Stimulated activated CD4-positive, alpha-beta T cell treated with anti-CD3 and anti-CD28 coated beads, Interleukin-12 subunit alpha, Interleukin-12 subunit beta, amount 100 ng/mL, for 48 hours (primary cell): ENCODE measurements at places on chromosomes 2 and 18.

DNA sequence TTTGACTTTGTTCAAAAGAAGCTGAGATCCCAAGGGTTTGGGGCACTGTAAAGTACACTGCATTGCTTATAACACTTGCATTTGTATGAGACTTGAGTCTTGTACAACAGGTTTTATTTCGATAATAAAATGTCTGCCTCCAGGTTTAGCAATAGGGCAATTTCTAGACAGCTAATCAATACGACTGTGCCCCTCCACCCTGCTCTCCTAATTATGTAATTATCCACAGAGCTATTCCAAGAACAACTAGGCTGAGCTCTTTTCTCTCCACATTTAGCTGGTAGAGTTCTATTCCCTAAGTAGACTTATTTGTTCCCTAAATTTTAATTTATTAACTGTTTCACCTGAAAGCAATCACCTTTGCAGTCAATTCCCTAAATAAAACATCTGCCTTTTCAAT lies 52.9 kb upstream of the LINC00305 start:
- DNase-seq: no peak

DNA sequence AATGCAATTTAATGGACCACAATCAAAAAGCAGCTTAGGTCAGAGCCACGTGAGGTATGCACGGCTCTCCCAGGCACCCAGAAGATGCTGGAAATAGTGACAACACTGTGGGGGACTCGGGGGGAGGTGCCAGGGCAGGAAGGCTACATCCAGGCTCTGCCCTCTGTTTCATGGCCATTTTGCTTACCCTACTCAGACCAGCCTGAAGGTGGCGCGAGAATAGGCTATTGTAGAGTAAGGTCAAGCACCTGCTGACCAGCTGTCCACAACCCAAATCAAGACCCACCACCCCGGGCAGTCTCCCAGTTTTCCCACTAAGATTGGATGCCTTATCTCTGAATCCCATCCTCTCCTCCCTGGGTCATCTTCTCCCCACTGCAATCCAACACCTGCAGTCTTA lies 115.7 kb downstream of the VIT start:
- no peak for DNase-seq

GRCh38 chr2:45241061-45241561 lies 231.9 kb upstream of the SIX2 start:
- no peak for DNase-seq

GRCh38 chr2:71535526-71535925 lies 82.2 kb downstream of the DYSF start:
- DNase-seq: no peak

DNA sequence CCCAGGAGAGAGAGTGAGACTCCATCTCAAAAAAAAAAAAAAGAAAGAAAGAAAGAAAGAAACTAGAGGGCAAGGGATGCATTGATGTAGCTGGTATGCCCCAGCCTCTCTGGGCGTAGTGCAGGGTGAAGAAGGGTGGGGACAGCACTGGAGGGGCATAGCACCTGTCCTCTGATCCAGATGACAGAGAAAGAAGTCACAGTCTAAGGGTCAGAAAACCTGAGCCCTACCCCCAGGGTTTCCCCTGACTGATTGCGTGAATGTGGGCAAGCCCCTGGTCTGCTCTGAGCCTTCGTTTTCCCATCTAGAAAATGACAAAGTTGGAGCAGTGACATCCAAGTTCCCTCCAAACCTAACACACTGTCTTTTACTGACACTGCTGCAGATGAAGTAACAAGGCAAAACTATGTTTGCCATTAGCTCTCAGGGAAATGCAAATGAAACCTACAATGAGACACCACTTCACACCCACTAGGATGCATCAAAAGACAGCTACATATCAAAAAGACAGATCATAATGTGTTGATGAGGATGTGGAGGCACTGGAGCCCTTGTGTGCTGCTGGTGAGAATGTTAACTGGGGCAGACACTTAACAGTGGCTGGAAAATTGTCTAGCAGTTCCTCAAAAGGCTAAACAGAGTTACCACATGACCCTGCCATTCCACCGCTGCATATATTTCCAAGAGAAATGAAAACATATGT lies 19.5 kb upstream of the YWHAQ start:
- no peak for DNase-seq

DNA sequence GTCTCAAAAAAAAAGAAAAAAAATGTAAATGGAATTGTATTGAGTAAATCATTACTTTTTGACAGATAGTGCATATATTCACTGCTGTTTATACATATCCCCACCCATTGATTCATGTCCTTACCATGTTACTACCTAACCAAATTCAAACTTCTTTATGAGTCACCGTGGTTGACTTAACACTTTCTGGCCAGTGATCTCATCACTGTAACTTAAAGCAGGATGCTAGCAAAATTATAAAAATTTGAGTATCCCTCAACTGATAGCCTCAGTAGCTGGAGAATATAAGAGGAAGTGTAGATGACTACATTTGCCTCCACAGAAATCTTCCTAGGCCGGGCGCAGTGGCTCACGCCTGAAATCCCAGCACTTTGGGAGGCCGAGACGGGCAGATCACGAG lies 13.4 kb downstream of the CNOT9 start:
- no peak for DNase-seq

DNA sequence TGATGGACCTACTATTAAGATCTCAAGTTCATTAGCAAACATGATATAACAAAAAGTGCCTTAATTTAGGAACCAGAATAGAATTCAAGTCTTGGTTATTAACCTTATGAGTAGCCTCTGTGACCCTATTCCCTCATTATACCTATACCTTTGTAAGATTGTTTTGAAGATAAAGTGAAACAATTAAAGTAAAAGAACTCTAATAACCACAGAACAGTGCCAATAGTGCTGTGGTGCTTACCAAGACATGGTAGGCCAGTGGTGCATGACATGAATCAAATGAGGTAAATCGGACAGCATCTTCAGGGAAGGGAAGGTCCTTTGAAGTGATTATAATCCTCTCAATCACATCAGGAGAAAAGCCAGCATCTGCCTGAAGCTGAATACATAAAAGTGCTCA lies 36.4 kb downstream of the METTL4 start:
- DNase-seq: no peak

GRCh38 chr2:205902041-205902899 lies 183.7 kb downstream of the INO80D start:
- DNase-seq: no peak

DNA sequence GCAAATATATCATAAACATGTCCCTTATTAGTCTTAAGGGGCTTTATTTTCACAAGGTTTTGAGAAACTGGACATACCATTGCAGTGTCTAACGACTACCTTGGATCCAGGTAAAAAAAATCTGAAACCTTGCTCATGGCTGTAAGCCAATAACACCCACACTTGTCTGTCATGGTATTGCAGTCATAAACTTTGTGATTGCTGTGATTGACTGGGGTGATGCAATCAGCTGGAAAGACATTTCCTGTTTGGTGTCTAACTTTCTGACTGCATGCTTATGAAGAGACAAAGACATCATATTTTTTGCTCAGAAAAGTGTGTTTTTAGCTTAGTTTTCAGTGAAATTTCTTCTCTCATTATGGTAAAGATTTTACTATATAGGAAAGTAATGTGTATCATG lies 635.0 kb downstream of the TSN start:
- DNase-seq: no peak

DNA sequence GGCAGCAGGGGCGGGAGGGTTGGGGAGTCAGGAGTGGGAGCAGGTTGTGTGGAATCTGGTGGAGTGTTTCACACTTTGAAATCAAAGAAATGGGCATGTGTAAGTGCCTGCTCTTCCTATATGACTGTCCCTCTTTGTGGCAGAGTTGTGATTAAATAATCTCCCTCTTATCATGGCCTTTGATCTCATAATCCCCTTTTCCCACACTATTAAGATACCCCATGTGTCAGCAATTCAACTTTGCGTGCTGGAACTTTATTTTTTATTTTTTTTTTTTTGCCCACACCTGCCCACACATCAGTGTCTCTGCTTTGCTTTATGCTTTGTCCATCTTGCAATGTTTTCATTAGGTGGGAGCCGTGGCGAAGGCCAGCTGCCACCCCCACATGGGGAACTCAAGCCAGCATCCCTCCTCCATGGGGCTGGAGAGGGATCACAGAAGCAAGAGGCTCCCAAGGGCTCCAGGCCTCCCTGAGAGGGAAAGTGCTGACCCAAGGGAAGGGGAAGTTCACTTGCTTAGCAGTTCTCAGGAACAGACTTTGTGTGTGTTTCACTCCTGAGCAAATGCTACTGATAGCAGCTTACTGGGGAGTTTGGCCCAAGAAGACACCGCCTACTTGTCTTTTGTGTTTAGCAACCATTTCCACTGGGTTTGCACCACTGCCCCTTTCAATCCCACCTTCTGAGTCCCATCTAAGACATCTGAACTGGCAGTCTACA lies 243.4 kb downstream of the BCL11A start:
- no peak for DNase-seq

- DNase-seq: no peak
Observed at GRCh38 chr18:825891-826585, 14.0 kb upstream of the YES1 start.

- DNase-seq: no peak
Observed at GRCh38 chr2:10817413-10817812, 4.8 kb upstream of the PDIA6 start.

DNA sequence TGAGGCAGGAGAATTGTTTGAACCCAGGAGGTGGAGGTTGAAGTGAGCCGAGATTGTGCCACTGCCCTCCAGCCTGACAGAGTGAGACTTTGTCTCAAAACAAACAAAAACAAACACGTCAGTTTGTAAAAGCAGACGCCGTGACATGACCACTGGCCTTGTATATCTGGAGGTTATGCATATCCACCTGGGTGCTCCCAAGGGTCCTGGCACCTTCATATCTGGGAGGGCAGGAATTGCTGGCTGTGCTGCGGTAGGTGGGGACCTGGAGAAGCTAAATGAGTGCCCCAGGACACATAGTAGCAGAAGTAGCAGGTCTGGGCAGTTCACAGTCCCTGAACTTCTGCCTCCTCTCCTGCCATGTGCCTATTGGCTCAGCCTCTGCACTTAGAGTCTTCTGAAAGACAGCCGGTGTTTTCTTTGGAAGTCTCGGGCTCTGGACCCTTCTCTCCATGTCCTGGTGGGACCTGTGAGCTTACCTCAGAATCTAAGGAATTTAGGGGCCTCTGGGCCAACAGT lies 30.9 kb upstream of the IL1R2 start:
- no peak for DNase-seq

DNA sequence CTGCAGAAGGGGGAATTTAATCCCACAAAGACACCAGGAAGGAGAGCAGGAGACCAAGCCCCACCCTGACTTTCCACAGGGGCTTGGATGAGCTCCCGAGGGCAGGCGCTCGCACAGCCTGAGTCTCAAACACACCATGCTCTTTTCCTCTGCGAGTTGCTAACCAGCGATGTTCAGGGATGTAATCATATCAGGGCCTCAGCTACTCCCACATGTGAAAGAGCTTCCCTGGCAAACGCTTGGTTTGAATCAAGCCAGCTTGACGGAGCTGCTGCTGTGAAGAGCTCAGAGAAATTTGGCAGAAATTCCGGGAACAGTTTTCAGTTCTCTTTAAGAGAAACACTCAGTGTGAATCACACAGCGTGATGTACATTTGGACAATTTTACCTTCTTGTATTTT lies 385.8 kb downstream of the GALR1 start:
- DNase-seq: no peak

DNA sequence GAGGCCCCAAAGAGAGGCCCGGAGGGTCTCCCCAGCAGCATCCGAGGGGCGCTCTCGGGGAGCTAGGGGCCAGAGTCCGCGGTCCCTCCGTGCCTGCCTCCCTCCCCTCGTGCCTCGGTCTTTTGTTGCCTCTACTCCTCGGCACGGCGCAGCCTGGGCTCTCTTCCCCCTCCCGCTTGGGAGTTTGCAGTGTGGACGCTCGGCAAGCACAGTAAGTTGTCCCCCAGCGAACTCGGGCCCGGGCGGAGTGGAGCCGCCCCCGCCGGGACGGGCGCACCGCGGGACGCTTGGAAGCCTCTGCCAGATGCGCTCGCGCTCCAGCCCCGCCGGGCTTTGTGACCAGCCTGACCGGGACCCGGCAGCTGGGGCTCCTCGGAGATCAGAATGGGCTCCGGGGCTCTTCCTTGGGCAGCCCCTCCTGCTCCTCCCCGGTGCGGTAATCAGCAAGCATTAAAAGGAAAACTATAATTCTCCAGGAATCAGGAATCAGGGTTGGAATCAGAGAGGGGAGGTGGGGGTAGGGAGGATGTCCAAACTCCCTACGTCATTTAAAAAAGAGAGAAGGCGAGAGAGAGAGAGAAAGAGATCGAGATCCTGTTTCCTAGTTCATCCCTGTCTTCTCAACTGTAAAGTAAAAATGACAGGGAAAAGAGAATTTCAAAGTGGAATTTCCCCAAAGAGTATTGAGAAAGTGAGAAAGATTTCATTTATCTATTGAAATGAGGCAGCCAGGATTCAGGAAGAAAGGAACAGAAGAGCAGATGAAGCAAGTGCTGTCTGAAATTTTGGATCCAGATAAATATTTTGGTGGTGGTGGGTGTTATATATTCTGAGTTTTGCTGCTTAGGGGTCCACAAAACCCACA lies 786 bp upstream of the TMEM200C start:
- no peak for DNase-seq

GRCh38 chr2:120658042-120658769 lies 77.5 kb upstream of the GLI2 start:
- DNase-seq: no peak

DNA sequence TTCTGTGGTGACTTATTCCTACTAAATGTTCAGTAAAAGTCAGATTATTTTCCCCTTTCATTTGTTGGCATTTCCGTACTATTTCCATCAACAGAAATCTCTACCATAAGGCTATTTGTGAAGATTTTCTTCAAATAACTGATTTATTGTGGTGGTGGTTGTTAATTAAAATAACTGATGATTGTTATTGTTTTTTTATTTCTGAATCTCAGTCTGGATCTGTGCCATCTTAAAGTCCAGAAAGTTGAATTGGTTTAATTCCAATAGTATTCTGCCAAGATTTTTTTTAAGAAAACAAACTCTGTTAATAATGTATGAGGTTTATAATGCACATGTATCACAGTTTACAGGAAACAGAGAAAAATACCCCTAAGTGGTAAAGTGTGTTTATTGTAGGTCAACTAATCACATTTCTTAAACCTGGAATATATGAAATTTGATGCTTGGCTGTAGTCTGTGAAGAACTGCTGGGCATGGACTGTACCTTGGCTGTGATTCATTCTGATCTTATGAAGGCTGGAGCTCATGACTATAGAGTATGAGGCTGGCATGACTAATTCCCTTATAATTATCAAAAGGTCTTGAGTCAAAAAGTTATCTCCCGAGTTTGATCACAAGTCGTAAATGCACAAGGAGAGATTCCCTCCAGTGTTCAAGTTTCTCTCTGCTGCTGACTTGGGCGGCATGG lies 134.2 kb upstream of the RND3 start:
- no peak for DNase-seq

GRCh38 chr18:64416990-64417389 lies 268.1 kb upstream of the LINC00305 start:
- no peak for DNase-seq

- DNase-seq: no peak
Observed at GRCh38 chr2:63850649-63851048, 9.0 kb downstream of the UGP2 start.

- DNase-seq: no peak
Observed at GRCh38 chr18:26207937-26208336, 18.3 kb upstream of the TAF4B start.

GRCh38 chr2:216606551-216607276 lies 26.5 kb upstream of the IGFBP2 start:
- peak; percentile 54 for DNase-seq

GRCh38 chr2:241228860-241229516 lies 40.5 kb downstream of the ANO7 start:
- no peak for DNase-seq
